Activated naive CD4-positive, alpha-beta T cell treated with anti-CD3 and anti-CD28 coated beads, Interleukin-2, amount 50 U/mL, for 72 hours (primary cell): ENCODE measurements at places on chromosomes 7 and 10.
A peak's percentile ranks its signal among the peaks of the same experiment; 100 is the strongest.

- DNase-seq = no peak
Observed at GRCh38 chr7:130701650-130702049, 15.3 kb upstream of the TSGA13 start.

- no peak for DNase-seq
Observed at GRCh38 chr7:69193061-69193460, 405.2 kb upstream of the AUTS2 start.

DNA sequence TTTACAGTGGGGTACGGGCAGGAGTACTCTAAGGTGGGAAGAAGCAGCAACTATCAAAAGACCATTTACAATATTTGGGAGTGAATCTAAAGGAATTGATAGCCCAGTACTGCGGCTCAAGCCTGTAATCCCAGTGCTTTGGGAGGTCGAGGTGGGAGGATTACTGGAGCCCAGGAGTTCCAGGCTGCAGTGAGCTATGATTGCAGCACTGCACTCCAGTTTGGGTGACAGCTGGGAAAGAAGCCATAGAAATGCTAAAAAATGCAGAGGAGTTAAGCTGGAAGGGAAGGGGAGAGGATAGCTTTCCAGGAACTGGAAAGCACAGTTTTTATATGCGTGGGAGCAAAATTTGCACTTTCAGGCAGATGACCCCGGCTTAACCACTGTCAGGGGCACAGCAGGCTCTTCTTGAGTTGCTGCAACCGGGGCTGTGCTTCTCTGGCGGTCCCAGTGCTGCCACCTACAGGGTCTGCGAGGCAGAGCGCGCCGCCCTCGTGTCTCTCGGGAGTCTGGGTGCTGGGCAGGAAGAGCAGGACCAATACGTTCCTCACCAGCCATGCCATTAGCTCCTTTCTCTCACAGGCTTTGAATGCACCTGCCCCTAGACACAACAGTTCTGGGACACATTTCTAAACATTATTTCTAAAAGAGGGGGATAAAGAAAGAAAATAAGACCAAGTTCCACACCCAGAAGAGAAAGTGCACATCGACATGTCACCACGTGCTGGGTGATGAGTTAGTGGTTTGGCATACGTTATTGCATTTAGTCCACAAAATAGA is 10.1 kb upstream of the BMPER start:
- peak; percentile 59 for DNase-seq

- DNase-seq = no peak
Observed at GRCh38 chr10:24886290-24886680, 66.1 kb downstream of the PRTFDC1 start.

DNA sequence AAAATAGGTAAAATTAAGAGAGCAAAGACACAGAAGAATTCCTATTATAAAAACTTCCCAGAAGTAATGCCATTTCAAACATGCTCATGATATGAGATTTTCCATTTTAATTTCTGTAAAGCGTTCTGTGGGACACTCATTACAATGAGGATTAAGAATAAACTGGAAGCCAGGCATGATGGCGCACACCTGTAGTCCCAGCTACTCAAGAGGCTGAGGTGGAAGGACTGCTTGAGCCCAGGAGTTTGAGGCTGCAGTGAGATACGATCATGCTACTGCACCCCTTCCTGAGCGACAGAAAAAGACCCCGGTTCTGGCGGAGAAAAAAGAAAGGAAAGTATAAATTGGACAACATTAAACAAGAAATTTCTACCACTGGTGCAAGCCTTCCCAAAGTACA is 1.5 kb downstream of the DNA2 start:
- DNase-seq = no peak

GRCh38 chr7:113086431-113086888 is at the start of gene GPR85:
Gene GPR85 (minus strand): TSS chr7:113086827. CDS start chr7:113084721, 2,106 bp downstream.
- no peak for DNase-seq

- DNase-seq = no peak
Observed at GRCh38 chr10:101114646-101115045, 16.5 kb upstream of the TLX1 start.

GRCh38 chr10:49104323-49104722 is 11.0 kb downstream of the VSTM4 start:
- DNase-seq = no peak

DNA sequence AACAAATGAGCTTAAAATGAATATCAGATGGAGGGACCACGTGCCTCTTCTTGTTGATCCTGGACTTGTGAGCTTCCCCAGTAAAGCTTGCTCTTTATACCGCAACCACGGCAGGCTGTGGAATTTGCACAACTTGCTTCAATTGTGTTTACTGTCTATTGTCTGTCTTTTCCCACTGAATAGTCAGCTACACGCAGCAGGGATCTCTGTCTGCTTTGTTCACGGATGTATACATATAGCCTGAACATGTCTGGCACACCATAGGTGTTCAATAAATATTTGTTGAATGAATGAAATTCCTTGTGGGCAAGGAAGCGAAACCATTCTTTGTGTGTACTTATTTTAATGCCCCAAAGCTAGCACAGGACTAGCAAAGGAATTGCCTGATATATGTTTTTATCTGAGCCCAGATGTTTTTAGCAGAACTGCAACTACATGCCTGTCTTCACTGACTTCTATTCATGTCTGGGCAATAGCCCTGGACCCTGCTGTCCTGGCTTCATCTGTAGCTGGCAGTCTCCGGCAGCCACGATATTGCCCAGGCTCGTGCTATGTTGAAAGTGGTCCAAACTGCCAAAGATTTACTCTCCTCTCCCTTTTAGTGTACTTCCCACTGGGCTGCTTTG is 29.9 kb upstream of the IFRD1 start:
- DNase-seq = no peak

- no peak for DNase-seq
Observed at GRCh38 chr10:11450427-11450826, 161.0 kb downstream of the USP6NL start.

GRCh38 chr7:54933643-54934042 is 85.2 kb upstream of the EGFR start:
- DNase-seq = no peak

DNA sequence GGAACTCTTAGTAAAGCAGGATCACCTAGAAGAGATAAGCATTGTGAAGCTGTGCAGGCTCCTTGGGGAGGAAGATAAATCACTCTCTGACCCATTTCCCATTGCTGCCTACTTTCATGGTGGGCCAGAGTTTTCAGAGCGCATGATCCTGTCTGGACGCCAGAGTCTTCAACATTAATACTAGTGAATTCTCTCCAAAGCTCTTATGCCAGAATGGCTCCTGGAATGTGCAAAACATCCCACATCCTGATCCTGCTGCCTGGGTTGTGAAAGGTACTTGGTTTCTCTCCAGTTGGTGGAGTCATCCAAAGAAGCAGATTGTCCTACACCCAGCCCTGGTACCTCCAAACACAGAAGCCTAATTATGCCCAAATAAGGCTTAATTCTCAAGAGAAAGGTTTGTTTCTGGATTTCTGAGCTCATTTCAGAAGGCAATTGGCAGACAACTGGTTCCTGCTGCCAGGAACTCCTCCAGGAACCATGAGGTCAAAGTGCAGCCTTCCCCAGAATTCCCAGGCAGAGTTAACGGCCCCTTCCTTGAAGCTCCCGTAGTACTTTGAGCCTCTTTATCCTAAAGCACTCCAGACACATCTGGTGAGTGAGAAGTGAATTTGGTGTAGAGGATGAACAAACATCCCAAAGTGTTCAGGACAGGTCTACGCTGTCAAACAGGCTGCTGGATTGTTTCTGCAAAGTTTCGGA is 495.2 kb downstream of the PLXNA4 start:
- DNase-seq = no peak

DNA sequence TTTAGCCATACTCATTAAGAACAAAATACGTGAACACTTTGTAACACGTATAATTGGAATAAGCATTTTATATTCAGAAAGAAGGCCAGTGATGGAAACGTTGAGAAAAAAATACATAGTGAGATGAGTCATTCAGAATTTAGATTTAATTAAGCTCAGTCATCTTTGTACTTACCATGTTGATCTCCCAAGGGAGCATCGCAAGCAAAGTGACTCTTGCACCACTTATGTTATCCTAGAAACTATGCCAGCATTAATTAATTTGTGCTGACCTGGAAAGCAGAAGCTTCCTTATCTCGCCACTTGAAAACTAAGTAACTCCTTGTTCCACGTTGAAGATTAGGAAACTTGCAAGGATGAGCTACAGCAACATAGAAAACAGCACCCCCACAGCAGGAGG is 9.7 kb upstream of the MPP7 start:
- no peak for DNase-seq

DNA sequence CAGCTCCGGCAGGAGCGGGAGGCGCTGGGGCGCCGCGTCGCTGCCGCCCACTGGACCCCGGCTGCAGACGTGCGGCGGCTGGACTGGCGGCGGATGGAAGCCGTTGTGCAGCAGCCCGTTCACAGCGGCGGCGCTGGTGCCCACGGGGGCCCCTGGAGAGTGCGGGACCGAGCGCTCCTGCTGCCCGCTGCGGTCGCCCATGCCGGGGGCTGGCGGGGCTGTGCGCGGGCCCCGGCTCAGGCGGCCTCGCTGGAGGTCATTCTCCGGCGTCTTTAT is 413 bp downstream of the PANK1 start:
- no peak for DNase-seq

- DNase-seq = peak; percentile 46
Observed at GRCh38 chr10:79049931-79050895, 18.6 kb upstream of the ZMIZ1 start.

- DNase-seq = no peak
Observed at GRCh38 chr10:33160151-33160550, 174.3 kb downstream of the NRP1 start.

DNA sequence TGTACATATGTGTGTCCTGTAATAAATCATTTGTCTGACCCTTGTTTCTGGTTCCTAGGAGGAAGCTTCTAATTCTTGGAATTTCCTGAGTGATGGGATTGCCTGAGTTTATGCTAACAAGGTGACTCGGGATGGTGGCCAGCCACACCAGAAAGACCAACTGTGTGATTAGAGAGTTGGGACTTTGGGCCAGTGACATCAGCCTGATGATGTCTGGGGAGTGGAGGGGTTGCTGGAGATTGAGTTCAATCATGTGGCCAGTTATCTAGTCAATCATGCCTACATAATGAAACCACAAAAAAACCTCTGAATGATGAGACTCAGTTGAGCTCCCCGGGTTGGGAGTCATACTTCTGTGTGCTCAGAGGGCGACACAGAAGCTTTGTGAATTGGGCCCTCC is 23.5 kb upstream of the CARD11 start:
- no peak for DNase-seq

GRCh38 chr10:103679096-103679790 is 176.1 kb downstream of the SH3PXD2A start:
- DNase-seq = no peak

GRCh38 chr10:82472406-82473335 is 597.7 kb downstream of the NRG3 start:
- no peak for DNase-seq

GRCh38 chr7:5354460-5355232 is 69.0 kb downstream of the TNRC18 start:
- no peak for DNase-seq

- no peak for DNase-seq
Observed at GRCh38 chr7:110604885-110605284, 486.0 kb upstream of the LRRN3 start.

DNA sequence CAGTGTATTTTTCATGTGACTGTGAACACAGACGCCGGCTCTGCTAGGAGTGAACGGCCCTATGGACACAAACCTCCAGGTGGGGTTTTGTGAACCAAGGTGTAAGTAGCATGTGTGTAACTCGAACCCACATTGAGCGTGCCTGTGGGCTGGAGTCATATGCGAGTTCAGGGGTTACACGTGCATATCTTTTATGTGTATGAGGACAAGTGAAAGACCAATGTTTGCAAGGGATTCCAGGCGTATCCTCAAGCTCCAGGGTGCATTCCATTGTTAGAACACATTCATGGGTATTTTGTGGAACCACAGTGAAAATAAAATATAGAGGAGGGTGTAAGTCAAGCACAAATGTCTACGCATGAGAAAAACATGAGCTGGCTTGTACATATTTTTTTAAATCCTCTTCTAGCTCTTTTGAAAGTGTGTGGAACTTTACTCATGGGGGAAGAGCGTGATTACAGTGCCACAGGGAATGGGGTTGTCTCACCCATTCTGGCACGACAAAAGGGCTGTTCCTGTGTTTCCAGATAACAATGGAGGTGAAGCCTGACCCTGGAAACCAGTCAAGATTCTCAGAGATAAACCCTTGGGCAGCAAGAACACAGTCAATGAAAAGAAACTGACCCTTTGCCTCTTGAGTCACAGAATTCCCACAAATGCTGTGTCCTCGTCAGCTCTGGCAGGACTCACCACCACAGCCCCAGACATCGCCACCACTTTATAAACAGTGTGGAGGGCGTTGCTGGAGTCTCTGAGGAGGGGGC is 37.0 kb upstream of the GOT1 start:
- DNase-seq = no peak

DNA sequence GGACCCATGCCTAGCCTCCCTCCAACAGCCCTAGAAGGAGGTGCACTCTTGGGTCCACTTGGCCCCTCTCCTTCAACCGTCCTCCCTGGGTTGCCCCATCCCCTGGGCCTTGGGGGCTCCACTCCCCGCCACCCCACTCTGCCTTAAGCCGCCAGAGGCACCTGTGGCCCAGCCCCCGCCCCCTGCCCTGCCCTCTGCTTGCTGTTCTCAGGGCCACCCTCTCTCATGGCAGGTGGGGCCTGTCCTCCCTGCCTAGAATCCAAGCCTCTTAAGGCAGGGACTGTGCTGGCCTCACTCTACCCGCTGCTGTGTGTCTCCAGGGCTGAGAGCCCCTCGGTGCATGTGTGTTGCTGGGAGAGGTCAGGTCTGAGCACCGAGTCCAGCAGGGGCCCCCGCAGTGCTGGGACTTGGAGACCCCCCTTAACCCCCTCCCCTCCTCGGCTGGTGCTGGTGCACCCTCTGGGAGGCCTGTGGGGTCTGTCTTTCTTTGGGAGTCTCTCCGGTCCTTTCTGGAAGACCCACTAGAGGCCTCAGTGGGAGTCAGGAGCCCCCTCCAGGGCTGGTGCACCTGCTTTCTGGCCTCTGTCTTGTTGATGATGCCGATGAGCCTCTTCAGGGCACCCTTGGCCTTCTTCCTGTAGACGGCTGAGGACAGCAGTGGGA is 43.8 kb downstream of the CFAP46 start:
- DNase-seq = no peak

- DNase-seq = no peak
Observed at GRCh38 chr7:45230611-45231165, 73.1 kb downstream of the RAMP3 start.
